Fibroblast of skin of left biceps (primary cell): ENCODE measurements at places on chromosomes 13 and 19.
A peak's percentile ranks its signal among the peaks of the same experiment; 100 is the strongest.

DNA sequence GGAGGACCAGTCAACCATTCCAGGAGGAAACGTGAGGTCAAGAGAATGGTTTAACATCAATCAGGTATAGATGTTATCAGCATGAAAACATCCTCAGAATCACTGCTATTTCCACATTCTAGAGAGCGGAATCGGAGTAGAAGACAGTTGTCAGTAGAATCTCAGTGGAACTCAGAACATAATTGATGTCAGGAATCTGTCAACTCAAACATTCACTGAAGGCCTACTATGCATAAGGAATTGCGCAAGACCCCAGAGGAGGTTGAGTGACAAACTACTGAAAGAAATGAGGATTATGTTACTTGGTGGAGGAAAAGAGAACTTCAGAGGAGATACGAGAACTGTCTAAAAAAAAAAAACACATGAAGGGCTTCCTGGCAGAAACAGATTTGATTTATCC lies 97.8 kb downstream of the LHFPL6 start:
- DNase-seq: no peak

GRCh38 chr19:46513461-46514236 lies 18.0 kb upstream of the PNMA8B start:
- DNase-seq: peak; percentile 47

DNA sequence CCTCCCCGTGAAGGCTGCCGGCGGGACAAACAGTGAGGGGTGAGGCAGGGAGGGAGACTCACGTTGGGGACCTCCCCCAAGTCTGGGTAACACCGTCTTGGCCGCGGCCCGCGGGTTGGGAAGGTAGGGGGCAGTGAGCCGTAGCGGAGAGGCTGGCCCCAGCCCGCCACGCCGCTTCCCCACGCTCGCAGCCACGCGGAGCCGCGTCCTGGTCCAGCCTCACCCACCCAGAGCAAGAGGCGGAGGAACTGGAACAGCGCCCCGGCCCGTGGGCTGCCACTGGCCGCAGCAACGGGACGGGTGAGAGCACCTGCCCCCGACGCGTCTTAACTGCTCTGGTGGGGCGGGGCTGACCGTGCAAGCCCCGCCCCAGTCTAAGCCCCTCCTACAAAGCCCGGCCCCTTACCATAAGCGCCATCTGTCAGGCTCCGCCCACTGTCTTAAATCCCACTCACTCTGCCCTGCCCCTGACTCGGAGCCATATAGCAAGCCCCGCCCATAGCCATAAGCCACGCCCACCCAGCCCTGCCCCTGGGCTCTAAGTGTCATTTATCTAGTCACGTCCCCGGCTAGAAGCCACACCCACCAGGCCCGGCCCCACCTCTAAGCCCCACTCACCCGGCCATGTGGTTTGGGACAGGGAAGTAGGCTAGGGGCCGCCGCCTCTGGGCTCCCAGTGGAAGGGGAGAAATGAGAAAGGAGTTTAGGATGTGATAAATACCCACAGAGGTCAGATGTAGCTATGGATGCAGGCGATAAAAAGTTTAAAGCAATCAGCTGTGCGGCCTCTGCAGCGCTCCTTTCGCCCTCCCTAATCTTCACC lies 2.1 kb upstream of the CCL25 start:
- DNase-seq: peak; percentile 30

GRCh38 chr13:75010941-75011340 lies 471.0 kb downstream of the TBC1D4 start:
- no peak for DNase-seq

DNA sequence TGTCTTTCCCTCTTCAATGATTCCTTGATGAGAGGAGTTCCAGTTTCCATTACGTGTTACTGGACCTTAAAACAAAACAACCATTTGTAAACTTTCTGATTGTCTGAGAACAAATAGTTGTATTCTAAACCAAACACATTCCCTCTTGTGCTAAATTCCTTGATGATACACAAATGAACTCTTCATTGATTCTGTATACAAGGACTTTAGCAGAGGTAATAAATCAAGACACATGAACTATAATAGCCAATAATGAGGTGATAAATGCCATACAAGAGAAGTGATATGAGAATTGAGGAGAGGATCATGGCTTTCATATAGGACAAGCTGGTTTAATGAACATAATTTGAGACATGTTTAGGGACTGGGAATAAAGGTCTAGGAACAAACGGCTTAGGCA lies 13.5 kb upstream of the GPC5 start:
- DNase-seq: no peak

DNA sequence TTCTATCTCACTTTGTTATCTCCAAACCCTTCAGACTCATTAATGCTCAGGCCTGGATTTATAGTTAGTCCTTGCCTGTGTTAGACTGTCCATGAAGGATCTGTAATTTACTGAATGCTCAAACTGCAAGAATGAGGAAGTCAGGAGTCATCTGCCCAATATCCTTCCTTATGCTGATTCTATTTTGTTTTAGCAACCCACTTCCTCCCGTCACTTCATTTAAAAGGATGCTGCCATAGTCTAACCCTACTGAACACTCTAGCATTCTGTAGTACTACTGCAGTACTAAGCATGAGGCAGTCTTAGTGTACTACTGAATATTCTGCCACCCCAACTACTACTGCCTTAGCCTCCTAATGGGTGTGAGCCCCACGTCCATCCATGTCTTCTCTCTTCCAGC lies 1.5 kb downstream of the FCAR start:
- no peak for DNase-seq
